ENCODE measurements at places on chromosomes 5 and 9. TPM values are rescaled to one million over a fixed set of nuclear protein-coding genes. Genes with fewer than 3 reads are reported as not detected.

- no peak for DNase-seq
- no peaks in the 10 kb centered on the region for H3K27me3 ChIP-seq
- no peaks in the 10 kb centered on the region for H3K4me1 ChIP-seq
- H3K36me3 ChIP-seq, result no peaks in the 10 kb centered on the region
Observed at GRCh38 chr5:109605207-109605730, 84.5 kb upstream of the MAN2A1 start.

GRCh38 chr5:141050622-141051520 is at the start of gene PCDHB1:
TSS of gene PCDHB1 (plus strand) at chr5:141051374. CDS start at chr5:141051471, 97 bp downstream.
- H3K4me3 ChIP-seq, result peak within 1 kb of the TSS; percentile 90
- H3K4me1 ChIP-seq, result peaks cover 14% of the 10 kb centered on the region
- peak within 1 kb of the TSS; percentile 2 for H3K27ac ChIP-seq
- no peaks in the 10 kb centered on the region for H3K36me3 ChIP-seq
- H3K27me3 ChIP-seq, result peaks cover 37% of the 10 kb centered on the region
- DNase-seq, result no peak

DNA sequence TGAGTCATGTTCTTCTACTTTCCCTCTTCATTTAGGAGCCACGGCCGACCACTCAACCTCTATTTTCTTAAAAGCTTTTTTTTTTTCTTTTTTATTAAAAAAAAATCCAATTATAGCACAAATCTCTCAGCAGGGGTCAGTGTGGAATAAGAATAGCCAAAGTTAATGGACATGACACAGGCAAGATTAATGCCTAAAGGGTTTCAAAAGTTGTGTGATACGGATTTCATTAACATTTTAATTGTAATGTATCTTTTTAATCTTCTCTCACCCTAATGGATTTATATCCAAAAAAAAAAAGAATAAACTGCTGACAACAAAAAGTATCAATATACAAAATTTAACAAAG is 5.4 kb downstream of the NACC2 start:
- H3K36me3 ChIP-seq, result no peaks in the 10 kb centered on the region
- DNase-seq, result no peak
- H3K4me1 ChIP-seq, result peaks cover 14% of the 10 kb centered on the region
- H3K4me3 ChIP-seq, result peak overlapping the region; percentile 36
- H3K27me3 ChIP-seq, result peaks cover 7% of the 10 kb centered on the region
- H3K27ac ChIP-seq, result no peak overlapping the region

GRCh38 chr5:145887976-145888574 is 15.3 kb upstream of the GRXCR2 start:
- no peak overlapping the region for H3K27ac ChIP-seq
- H3K4me1 ChIP-seq, result peaks cover 4% of the 10 kb centered on the region
- peaks cover 8% of the 10 kb centered on the region for H3K36me3 ChIP-seq
- H3K4me3 ChIP-seq, result no peak overlapping the region

GRCh38 chr5:123265551-123265950 is 157.7 kb downstream of the CEP120 start:
- no peaks in the 10 kb centered on the region for H3K4me1 ChIP-seq
- no peak overlapping the region for H3K4me3 ChIP-seq
- H3K27me3 ChIP-seq, result no peaks in the 10 kb centered on the region

GRCh38 chr5:63011158-63011557 is 432.5 kb downstream of the LRRC70 start:
- no peak overlapping the region for H3K27ac ChIP-seq
- no peaks in the 10 kb centered on the region for H3K27me3 ChIP-seq
- H3K36me3 ChIP-seq, result peaks cover 5% of the 10 kb centered on the region

DNA sequence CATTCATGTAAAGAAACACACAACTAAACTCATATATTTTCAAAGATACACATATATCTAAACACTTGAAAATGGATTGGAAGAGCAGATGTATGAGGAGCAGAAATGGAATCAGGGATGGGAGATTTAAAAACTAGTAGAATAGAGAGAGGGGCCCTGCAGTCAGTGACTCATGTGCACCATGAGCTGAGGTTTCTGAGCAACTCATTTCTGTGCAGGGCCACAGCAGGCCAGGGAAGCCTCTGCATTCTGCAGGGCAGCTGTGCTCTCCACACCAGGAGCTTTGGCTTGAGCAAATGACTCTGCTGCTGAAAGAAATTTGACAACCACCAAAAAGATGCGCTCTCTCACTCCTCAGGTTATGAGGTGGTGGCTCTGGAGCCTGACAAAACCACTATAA is 27.1 kb downstream of the LHX6 start:
- H3K4me1 ChIP-seq, result peaks cover 7% of the 10 kb centered on the region
- H3K36me3 ChIP-seq, result no peaks in the 10 kb centered on the region
- DNase-seq, result no peak
- H3K27ac ChIP-seq, result no peak overlapping the region

DNA sequence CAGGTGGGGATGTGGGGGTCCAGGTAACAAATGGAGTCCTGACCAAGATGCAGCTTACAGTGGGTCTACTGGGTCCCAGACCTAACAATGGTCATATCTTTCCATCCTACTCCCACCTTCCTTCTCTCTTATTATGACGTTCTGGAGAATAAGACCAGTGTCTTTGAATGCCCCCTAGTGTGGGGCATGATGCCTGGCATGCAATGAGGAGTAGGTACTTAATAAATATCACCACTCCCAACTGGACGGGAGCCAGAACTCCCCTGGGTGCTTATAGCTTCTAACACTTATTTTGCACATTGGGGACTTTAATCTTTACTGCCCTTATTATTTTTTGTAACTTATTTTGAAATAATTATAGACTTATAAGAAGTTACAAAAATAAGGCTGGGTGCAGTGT is 98.2 kb downstream of the NDFIP1 start:
- DNase-seq, result no peak
- H3K27ac ChIP-seq, result no peak overlapping the region
- H3K4me3 ChIP-seq, result no peak overlapping the region
- no peaks in the 10 kb centered on the region for H3K4me1 ChIP-seq
- no peaks in the 10 kb centered on the region for H3K36me3 ChIP-seq

- peak; percentile 67 for DNase-seq
- no peak overlapping the region for H3K4me3 ChIP-seq
- H3K36me3 ChIP-seq, result no peaks in the 10 kb centered on the region
- peaks cover 14% of the 10 kb centered on the region for H3K27me3 ChIP-seq
- peaks cover 3% of the 10 kb centered on the region for H3K4me1 ChIP-seq
- no peak overlapping the region for H3K27ac ChIP-seq
Observed at GRCh38 chr9:78121488-78121887, 89.9 kb upstream of the GNAQ start.

GRCh38 chr9:37668116-37668601 is 17.4 kb downstream of the FRMPD1 start:
- no peak overlapping the region for H3K27ac ChIP-seq
- H3K36me3 ChIP-seq, result no peaks in the 10 kb centered on the region
- peaks cover 76% of the 10 kb centered on the region for H3K27me3 ChIP-seq

DNA sequence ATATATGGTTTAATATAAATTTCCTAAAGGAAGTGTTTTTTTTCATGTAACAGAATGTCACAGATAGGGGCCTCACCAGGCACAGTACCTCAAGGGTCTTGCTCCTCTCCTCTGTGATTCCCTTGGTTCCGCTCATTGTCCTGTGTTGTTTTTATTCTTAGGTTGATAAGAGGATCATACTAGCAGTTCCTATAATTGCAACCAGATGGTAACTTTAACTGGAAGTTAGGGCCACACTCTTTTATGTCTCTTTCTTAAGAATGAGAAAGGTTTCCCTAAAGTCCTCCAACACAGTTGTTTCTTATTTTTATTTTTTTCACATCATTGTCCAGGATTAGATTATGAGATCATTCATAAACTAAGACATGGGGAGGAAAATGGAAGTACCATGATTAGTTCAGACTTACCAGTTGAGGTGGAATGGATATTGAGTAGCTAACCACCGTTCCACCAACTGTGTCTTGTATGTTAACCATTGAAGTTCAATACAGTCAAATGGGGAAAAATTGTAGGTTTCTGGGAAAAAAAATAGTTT is 41.1 kb downstream of the FAM174A start:
- no peaks in the 10 kb centered on the region for H3K27me3 ChIP-seq
- no peak overlapping the region for H3K27ac ChIP-seq

GRCh38 chr9:27427272-27427643 is 96.8 kb upstream of the IFNK start:
- H3K27me3 ChIP-seq, result no peaks in the 10 kb centered on the region
- DNase-seq, result no peak
- no peak overlapping the region for H3K27ac ChIP-seq
- peaks cover 44% of the 10 kb centered on the region for H3K4me1 ChIP-seq
- H3K4me3 ChIP-seq, result no peak overlapping the region
- H3K36me3 ChIP-seq, result no peaks in the 10 kb centered on the region

DNA sequence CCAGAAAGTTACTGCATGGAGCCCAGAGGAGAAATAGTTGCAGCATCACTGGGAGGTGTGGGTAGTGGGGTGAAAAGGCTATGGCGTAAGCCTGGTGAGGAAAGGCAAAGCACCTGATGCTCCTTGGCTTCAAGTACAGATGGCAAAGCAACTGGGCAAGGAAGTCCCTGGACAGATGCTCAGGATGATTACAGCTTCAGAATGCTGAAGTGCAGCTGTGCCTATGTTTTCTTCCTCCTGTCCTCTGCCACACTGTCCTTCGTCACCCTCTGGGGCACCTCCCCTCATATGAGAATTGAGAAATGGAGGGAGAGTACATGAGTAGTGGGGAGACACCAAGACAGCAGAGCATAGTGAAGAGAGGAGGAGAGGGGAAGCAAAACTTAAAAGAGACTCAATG is 328.0 kb downstream of the PDE4D start:
- no peaks in the 10 kb centered on the region for H3K36me3 ChIP-seq
- H3K27me3 ChIP-seq, result no peaks in the 10 kb centered on the region
- H3K4me1 ChIP-seq, result peaks cover 29% of the 10 kb centered on the region

- no peak overlapping the region for H3K27ac ChIP-seq
- no peaks in the 10 kb centered on the region for H3K36me3 ChIP-seq
- H3K27me3 ChIP-seq, result no peaks in the 10 kb centered on the region
Observed at GRCh38 chr5:99063737-99064136, 134.9 kb upstream of the CHD1 start.

GRCh38 chr5:166505544-166505943 is 1785.9 kb upstream of the WWC1 start:
- no peaks in the 10 kb centered on the region for H3K36me3 ChIP-seq
- H3K4me1 ChIP-seq, result peaks cover 5% of the 10 kb centered on the region
- DNase-seq, result no peak
- H3K4me3 ChIP-seq, result no peak overlapping the region
- no peak overlapping the region for H3K27ac ChIP-seq

DNA sequence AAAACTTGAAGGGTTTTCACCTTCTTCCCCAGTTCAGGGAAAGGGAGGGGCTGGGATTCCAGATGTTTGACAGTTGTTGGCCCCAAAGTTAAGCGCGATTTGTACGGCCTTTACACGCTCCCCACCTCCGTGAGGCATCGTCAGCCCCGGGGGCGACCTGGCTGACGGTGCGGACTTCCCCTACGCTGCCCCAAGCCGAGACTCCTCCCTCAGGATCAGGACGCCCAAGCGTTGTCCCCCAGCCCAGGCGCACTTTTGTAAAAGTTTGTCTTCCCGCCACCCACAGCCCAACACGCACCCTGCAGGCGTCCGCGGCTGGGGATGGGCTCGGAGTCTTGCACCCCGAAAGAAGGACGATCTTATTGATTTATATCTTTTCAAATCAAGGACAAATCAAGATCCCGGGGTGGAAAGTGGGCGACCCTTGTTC is 713 bp downstream of the MOB3B start:
- peak overlapping the region; percentile 96 for H3K27ac ChIP-seq
- peaks cover 55% of the 10 kb centered on the region for H3K4me1 ChIP-seq
- peak overlapping the region; percentile 98 for H3K4me3 ChIP-seq

- no peak overlapping the region for H3K27ac ChIP-seq
- H3K27me3 ChIP-seq, result no peaks in the 10 kb centered on the region
- no peaks in the 10 kb centered on the region for H3K36me3 ChIP-seq
- no peak overlapping the region for H3K4me3 ChIP-seq
- peaks cover 9% of the 10 kb centered on the region for H3K4me1 ChIP-seq
- DNase-seq, result no peak
Observed at GRCh38 chr9:98551511-98552286, 157.0 kb downstream of the GABBR2 start.

DNA sequence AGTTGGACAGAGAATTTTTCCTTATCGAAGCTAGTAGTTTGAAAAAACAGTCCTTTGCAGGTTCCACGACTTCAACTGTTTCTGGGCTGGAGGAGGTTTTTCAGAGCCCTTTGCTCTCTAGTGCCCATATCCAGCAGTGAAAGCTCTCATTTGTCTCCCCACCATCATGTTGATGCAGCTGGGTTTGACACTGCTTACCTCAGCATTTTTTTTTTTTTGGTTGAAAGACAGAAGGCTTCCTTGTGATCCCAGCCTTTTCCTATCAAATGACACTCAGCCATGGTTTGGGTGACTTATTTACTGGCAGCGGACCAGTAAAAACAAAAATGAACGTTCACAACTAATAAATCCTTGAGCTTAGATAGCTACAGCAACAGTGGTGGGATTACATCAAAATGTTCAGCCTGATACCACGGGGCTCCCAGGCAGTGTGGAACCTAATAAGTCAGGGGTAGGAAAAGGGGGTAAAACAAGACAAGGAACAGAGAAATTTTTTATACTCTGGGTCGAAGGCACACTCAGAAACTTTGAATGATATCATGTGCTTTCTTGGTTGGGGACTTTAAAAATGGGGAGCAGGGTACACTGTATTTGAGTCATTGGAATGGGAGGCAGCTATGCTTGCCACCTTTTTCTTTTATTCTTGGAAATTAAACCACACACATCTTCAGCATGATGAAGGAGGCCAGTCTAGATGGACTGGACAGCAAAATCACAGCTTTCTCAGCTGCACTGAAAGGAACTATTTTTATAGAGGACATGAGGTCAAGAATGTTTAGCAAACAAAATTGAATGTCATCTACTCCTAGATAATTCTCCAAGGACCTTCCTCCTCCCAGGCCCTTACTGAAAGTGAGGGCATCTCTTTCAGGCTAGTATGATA is 308.9 kb upstream of the MPDZ start:
- H3K4me3 ChIP-seq, result no peak overlapping the region
- H3K27me3 ChIP-seq, result peaks cover 8% of the 10 kb centered on the region
- no peaks in the 10 kb centered on the region for H3K36me3 ChIP-seq

- no peaks in the 10 kb centered on the region for H3K4me1 ChIP-seq
- no peak for DNase-seq
- H3K36me3 ChIP-seq, result no peaks in the 10 kb centered on the region
- no peaks in the 10 kb centered on the region for H3K27me3 ChIP-seq
- no peak overlapping the region for H3K27ac ChIP-seq
- H3K4me3 ChIP-seq, result no peak overlapping the region
Observed at GRCh38 chr5:59521476-59521875, 372.1 kb downstream of the PDE4D start.

- no peak overlapping the region for H3K4me3 ChIP-seq
- H3K27me3 ChIP-seq, result no peaks in the 10 kb centered on the region
- no peaks in the 10 kb centered on the region for H3K36me3 ChIP-seq
- DNase-seq, result no peak
- H3K27ac ChIP-seq, result peak overlapping the region; percentile 63
- peaks cover 42% of the 10 kb centered on the region for H3K4me1 ChIP-seq
Observed at GRCh38 chr5:178335302-178336030, 102.9 kb upstream of the PHYKPL start.

DNA sequence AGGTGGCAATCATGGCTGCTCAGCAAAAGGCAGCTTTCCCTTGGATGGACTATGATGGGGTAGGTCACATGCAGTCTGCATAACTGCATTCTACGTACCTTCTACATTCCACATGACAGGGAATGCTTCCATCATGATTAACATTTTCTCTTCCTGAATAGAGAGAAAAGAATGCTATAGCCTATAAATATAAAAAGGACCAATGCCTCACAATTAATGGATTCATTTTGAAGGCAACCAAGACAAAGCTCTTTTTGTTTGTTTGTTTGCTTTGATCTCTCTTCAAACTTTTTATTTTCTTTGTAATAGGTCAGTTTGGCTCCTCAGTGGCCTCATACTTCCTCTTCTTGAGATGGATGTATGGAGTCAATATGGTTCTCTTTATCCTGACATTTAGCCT is 201.3 kb downstream of the ALDH1A1 start:
- no peak for DNase-seq
- no peaks in the 10 kb centered on the region for H3K36me3 ChIP-seq
- no peaks in the 10 kb centered on the region for H3K27me3 ChIP-seq

Gene OR1Q1
- not detected for total RNA-seq

Gene LECT2
- not detected for total RNA-seq

Gene IFNB1
- not detected for total RNA-seq

Gene SLC25A48
- not detected for total RNA-seq

Measured in neural crest cell (in vitro differentiated cells).